ENCODE measurements at places on chromosomes 2 and 18. TPM values are rescaled to one million over a fixed set of nuclear protein-coding genes. Genes with fewer than 3 reads are reported as not detected.

DNA sequence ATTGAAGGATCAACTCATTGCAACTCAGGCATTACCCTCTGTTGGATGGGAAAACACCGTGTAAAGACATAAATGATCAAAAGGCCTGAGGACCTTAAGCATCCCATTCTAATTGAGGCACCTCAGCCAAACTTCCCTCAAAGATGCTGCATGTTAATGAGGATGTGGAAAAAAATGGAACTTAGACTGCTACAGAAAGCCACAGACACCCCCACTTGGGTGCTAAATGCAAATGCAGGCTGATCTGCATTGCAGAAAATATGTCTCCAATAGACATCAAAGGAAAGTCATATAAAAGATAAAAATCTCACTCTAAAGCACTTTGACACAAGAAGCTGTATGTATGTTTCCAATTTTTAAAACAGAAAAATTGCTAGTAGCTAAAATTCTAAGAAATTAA lies 504.7 kb downstream of the KCNJ3 start:
- no peak overlapping the region for H3K4me3 ChIP-seq
- H3K27ac ChIP-seq = no peak overlapping the region
- no peaks in the 10 kb centered on the region for H3K4me1 ChIP-seq
- no peaks in the 10 kb centered on the region for H3K36me3 ChIP-seq

The ALPP gene
- not detected for total RNA-seq

The NRP2 gene
- 65.6 TPM for total RNA-seq

The FAM237A gene
- total RNA-seq = not detected
